Effector memory CD8-positive, alpha-beta T cell (primary cell): ENCODE measurements at places on chromosomes 11 and 22.

DNA sequence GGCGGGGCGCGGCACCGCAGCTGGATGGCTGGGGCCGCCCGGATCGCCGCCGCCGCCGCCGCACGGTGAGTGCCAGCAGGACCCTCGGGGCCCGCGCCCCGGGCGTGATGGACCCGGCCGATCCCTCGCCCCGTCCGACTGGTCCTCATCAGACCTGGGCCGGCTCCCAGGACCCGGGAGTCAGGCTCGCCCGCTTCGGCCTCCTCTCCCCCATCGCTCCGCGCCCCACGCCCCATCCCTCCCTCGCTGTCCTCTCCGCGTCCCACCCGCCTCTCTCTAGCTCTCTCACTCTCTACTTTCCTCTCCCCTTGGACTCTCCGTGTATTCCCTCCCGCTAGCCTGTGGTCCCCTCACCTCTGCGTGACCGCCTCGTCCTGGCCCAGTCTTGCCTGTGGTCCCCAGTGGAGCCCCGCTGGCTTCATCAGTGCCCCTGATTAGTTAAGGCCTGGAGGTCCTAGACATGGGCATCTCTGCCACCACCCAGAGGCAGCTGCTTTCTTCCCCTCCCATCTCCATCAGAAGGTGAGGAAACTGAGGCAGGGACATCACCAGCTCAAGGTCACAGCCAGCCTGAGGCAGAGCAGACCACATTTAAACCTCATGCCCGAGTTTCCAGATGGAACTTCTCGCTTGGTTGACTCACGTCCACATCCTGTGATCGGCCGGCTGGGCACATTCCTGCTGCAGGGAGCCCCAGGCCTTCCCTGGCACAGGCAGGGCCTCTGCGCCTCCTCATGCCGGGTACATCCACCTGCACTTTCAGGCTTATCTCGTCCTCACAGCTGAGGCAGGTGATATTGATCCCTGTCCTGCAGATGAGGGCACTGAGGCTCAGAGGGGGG lies 429 bp downstream of the SLC39A13 start:
- no peak for DNase-seq

DNA sequence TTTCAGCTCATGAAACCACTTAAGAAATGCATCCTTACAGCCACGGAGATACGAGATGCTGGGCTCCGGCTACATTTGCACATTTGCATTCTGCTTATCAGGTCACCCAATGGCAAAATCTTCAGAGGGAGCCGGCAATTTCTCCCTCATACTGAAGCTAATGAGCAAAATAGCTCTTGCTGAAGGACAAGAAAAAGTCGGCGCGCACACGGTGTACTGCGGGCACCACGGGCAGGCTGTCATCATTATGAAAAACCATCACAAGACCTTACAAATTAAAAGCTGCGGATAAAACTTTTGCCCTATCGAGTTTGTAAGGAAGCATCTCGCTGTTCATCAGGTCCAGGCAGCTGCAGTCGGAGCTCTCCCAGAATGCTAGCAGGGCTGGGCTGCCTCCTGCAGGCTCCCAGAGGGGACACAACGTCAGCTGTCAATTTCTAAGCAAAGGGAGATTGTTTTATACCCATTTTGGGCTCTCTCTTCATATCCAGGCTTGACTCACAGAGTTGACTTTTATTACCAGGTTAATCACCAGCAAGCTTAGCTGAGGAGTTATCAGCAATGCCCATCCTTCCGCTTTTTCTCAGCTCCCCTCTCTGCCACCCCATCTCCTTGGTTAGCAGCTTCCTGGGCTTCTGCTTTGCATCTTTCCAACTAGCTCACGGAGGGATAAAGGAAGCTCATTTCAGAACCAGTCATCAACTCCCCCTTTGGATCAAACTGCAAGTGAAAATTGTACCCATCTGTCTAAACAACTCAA lies 375.1 kb downstream of the OPCML start:
- no peak for DNase-seq

DNA sequence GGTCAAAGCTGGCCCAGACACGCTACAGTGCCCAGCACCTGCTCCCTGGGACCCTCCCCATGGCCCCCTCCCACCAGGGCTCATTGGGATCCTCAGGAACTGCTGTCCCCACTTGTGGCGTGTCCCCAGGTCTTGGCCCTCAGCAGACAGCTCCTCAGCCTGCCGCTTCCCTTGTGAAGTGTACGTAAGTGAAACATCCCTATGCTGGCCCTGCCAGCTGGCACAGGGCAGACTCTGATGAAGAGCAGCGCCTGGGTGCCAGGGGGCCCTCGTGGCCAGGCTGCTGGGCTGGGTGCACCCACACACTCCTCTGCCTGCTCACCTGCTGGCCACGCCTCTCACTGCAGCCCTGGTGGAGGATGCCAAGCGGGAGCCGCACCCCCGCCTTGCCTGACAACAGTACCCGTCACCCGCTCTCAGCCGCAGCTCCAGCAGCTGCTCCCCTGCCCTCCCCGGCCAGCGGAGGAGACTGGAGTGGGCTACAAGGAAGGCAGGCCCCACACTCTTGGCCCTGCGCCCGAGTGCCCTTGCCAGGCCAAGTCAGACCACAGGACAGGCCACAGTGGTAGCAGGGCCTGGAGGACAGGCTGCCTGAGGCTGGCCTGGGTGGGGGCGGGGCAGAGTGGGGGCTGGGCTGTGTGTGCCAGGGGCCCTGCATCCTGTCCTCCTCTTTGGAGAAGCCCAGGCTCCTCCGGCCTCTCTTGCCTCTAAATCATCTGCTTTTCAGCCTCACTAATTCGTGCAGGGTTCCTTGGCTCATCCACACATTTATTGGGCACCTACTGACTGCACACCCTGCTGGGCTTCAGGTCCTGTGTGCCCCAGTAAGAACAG lies 39.5 kb downstream of the IGF2 start:
- no peak for DNase-seq

DNA sequence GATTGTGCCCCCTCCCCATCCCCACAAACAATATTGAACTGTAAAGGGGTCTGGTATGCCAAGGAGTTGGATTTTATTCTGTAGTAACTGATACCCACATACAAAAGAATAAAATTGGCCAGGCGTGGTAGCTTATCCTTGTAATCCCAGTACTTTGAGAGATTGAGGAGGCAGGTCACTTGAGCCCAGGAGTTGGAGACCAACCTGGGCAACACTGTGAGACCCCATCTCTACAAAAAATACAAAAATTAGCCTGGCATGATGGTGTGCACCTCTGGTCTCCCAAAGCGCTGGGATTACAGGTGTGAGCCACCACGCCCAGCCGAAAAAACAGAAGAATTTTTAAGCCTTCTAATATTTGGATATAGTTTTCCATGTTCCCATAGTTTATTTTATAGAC lies 4.2 kb upstream of the GLB1L3 start:
- no peak for DNase-seq

- peak; percentile 82 for DNase-seq
Measured at GRCh38 chr11:62081378-62082291, 42.2 kb upstream of the INCENP start.

DNA sequence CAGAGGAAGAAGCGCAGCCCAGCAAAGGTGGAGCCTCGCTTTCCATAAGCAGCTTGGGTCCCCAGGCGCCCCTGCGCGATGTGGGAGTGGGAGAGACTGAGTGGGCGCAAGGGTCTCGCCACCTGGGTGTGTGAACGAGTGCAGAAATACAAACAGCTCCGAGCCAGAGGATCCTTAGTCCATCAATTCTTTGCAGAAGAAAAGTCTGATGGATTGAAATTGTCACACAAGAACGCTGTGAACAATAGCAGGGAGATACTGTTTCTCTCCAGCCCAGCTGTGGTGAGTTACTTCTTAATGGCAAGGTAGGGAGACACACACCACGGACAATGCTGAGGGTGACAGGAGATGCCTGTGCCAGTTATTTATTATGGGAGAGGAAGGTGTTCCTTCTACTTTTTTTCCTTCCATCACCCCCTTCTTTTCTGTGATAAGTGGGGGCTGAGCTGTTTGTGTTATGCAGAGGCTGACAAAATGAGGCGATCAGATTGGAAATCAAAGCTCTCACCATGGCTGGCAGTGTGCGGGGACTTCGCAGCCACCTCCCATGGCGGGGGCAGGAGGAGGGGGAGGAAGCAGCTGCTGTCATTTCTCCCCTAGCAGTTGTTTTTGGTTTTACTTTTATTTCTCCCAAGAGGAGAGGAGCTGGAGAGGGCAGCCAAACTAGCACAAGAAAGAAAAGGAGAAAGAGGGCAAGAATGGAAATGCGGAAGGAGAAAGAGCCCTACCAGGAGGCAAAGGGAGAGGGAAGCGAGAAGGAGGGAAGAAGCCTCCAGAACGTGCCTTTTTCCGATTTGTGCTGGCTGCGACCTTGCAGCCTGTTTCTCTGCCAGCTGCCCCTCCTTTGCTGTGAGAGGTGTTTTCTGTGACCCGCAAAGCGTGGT lies 755.8 kb downstream of the NTM start:
- DNase-seq = no peak

DNA sequence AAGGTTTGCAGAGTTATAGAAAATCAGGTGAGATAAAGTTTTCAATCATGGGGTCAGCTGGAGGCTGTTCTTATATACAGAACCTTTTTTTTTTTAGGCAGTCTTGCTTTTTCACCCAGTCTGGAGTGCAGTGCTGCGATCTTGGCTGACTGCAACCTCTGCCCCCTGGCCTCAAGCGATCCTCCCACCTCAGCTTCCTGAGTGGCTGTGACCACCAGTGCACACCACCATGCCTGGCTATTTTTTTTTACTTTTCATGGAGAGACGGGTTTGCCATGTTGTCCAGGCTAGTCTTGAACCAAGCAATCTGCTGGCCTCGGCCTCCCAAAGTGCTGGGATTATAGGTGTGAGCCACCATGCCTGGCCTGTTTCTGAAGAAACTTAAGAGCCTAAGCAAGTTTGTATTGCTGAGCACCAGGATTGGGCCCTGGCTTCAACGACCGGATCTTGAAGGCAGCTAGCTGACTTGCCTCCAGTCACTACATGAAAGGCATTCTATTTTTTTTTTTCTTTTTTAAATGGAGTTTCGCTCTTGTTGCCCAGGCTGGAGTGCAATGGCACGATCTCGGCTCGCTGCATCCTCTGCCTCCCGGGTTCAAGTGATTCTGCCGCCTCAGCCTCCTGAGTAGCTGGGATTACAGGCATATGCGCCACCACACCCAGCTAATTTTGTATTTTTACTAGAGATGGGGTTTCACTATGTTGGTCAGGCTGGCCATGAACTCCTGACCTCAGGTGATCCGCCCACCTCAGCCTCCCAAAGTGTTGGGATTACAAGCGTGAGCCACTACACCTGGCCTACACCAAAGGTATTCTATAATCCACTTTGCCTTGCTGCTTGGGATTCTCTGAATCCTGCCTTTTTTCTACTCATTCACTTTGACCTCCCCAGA lies 7.6 kb downstream of the XBP1 start:
- no peak for DNase-seq

- no peak for DNase-seq
Measured at GRCh38 chr11:95137299-95137698, 47.7 kb downstream of the ENDOD1 start.

DNA sequence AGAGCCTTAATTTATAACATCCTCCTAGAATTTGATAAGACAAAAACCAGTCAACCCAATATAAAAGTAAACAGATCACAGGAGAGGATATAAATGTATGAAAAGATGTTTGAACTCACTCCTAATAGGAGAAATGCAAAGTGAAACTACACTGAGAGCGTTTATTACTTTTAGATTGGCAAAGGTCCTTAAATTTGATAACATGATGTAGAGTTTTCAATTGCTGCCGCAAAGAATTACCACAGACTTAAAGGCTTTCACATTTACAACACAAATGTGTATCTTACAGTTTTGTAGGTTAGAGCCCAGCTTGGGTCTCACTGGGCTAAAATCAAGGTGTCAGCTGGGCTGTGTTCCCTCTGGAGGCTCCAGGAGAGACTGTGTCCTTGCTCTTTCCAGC lies 9.1 kb upstream of the POU2AF2 start:
- DNase-seq = no peak

DNA sequence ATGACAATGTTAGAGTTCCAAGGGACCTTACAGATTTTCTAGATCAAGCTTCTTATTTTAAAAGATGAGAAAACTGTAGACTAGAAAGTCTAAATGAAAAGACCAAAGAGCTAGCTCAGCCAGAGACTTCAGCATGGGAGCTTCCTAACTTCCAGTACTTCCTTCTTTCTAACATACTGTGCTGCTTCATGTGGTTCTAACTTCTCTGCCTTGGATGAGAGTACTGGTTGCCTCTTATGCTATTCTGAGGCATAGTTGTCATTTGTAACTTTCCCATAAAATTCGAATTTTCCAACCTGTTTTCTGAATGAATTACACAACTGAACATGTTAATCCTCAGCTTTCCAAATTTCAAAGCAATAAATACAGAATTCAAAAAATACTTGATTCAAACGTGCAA lies 1.8 kb downstream of the MTMR2 start:
- no peak for DNase-seq
